T47D (cell line): ENCODE measurements at places on chromosomes 3 and 15.

DNA sequence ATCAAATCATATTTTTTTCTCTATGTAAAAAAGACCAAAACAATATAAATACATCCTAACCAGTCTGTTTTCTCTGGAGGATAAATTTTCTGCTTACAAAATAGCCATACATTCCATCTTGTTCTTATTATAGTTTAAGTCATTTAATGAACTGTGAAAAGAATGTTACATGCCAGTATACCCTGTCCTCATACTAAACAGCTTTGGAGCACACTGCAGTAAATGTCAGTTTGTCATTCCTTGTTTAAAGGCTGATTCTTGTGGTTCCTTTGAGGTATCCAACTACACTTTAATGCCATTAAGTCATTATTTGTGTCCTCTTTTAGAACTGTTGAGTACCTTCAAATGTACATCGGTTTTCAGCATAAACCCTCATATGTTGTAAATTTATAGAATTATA lies 52.7 kb upstream of the DCBLD2 start:
- DNase-seq = no peak

GRCh38 chr3:10391391-10391790 lies 70.5 kb upstream of the SEC13 start:
- no peak for DNase-seq

DNA sequence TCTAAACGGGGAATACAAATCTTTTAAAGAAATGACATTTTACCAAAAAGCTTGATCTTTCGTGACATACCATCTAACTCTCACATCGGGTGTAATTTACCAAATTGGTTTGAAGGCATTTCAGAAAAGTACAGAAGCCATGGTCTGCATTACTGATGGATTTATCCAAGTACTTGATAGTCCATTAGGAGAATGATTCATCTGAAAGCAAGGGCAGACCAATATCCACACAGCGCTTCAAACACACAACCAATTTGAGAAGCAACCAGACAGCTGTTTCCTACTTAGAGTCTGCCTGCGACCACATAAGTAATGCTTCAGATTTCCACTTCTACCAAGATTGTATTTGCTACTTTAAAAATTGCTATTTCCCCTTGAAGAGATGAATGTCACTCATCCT lies 697.6 kb upstream of the ALCAM start:
- no peak for DNase-seq

DNA sequence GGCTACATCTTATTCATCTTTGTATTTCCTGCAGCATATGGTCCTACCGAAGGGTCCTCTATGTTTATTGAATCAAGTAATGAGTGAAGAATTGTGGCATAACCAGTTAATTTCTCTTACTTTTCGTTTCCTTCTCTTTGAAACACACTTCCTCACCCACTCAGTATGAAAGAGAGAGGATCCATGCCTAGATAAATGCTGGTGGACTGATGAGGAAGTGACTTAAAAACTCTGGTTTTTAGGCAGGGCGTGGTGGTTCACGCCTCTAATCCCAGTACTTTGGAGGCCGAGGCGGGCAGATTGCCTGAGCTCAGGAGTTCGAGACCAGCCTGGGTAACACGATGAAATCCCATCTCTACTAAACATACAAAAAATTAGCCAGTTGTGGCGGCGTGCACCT lies 2.2 kb upstream of the MB21D2 start:
- no peak for DNase-seq

DNA sequence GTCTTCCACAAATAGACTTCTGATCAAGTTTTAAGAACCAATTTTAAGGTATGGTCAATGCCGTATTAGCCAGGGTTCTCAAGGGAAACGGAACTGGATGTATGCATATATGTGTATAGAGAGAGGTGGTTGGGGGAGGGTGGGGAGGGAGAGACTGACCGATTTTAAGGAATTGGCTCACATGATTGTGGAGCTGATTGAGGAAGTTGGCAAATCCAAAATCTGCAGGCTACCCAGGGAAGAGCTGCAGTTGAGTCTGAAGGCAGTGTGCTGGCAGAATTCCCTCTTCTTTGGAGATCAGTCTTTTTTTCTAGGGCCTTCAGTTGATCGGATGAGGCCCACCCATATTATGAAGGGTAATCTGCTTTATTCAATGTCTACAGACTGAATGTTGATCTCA lies 40.8 kb upstream of the SPRED1 start:
- DNase-seq = no peak

GRCh38 chr3:68866157-68866556 lies 66.2 kb downstream of the TAFA4 start:
- DNase-seq = no peak

- DNase-seq = peak; percentile 66
Observed at GRCh38 chr3:34284959-34285826, 486.8 kb downstream of the PDCD6IP start.

DNA sequence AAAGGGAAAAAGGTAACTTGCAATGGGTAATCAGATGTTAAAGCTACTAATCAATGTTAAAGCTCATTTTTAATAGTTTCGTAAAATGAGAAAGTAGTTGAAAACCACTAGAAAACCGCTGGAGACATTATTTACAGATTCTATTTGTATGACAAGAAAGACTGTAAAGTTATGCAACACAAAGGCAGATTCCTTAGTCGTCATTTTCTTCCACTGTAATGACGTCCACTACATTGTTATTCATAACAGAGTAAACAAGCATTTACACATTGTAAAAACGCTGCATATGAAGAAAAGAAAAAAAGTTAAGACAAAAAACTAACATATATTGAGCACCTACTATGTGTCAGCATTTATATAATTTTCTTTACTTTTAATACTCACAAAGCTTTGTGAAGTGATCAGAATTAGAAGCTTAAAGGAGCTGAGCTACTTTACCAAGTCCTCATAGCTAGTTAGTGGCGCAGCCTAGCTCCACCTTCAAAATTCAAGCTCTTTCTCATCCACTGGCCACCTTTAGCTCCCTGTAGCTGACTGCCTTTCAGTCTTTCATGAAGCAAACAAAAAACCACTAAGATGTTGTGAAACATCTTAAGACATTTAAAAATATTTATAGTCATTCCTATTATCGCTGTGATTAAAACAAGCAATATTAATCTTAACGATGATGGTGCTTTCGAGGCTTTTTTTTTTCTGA lies 100.1 kb upstream of the CDIN1 start:
- no peak for DNase-seq

DNA sequence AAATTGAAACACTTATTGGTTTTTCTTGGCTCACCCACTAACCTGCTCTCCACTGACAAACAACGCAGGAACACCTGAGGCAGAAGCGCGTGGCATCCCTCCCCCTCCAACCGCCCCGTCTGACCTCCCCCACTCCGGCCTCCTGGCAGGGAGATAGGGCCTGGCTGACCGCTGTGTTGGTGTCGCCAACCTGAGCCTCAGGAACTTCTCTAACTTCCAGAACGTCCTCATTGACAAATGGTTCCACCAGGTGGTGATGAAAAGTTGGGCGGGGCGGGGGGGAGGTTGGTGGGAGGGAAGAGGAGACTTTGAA lies 22.8 kb downstream of the IL17RD start:
- no peak for DNase-seq

DNA sequence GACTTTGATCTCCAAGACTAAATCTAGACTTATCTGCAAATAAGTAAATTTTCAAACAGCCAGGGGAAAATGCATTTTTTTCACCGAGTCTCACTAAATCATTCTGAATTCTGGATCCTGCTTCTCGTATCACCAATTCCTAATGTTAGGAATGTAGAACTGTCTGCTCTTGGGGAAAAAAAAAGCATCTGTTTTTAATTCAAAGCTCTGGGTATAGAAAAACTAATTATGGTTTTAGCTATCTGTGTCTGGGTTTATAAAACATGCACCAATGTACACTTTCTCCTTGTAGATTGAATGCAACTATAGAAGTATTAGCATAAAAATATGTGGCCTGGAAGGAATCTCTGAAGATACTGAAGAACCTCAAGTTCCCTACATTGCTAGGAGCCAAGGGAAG lies 4.8 kb upstream of the CDAN1 start:
- DNase-seq = no peak

- no peak for DNase-seq
Observed at GRCh38 chr3:171967932-171968678, 71.3 kb upstream of the FNDC3B start.

- DNase-seq = no peak
Observed at GRCh38 chr3:151328298-151328995, 902 bp downstream of the P2RY13 start.
